Activated CD4-positive, alpha-beta T cell treated with anti-CD3 and anti-CD28 coated beads, Interleukin-2, Interleukin-4, amounts not matched to agents 100 ng/mL and 50 ng/mL, durations not matched to agents 16 hours and 8 hours (primary cell): ENCODE measurements at places on chromosomes 13 and 19.

DNA sequence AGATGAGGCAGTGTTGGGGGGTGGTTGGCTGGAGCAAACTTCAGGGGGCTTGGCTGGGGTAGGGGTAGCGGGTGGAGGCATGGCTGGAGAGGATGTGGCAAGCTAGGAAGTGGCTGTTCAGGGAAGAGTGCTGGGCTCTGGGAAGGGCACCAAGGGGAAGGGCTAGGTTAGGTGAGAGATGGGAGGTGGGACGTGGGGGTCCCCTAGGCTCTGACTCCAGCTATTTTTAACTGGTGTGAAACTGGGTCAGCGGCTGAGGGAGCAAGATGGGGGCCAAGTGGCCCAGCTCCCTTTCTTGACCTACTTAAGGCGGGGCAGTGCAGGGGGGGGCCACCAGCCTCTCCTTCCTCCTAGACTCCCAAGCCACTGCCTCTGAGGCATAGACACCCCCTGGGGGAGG lies 7.3 kb downstream of the KCNC3 start:
- DNase-seq: no peak

DNA sequence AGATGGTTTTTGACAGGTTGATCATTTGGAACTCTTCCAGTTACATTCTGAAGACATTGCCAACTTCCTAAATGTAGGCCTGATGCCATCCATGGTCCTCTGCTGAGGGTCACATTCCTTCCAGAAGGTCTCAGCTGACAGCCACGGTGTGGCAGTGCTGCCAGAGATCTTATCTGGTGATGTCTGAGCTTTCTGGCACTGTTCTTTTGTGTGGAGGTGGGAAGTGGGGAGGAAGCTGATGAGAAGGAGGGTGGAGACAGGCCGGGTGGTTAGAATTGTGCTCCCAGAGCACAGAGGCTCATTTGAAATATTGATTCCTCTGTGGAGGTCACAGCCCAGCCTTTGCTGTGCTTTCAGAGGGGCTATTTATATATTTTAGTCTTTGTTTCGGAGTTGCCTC lies 16.1 kb upstream of the MTIF3 start:
- no peak for DNase-seq

- no peak for DNase-seq
Observed at GRCh38 chr19:47613165-47614020, 4.5 kb downstream of the BICRA start.

- no peak for DNase-seq
Observed at GRCh38 chr19:32387701-32388392, 17.7 kb upstream of the DPY19L3 start.

- DNase-seq: no peak
Observed at GRCh38 chr13:100859861-100860260, 185.3 kb upstream of the TMTC4 start.
